ENCODE measurements at places on chromosomes 16 and 17.

GRCh38 chr17:48121923-48122664 is 14.5 kb downstream of the SNX11 start:
- DNase-seq, result no peak

DNA sequence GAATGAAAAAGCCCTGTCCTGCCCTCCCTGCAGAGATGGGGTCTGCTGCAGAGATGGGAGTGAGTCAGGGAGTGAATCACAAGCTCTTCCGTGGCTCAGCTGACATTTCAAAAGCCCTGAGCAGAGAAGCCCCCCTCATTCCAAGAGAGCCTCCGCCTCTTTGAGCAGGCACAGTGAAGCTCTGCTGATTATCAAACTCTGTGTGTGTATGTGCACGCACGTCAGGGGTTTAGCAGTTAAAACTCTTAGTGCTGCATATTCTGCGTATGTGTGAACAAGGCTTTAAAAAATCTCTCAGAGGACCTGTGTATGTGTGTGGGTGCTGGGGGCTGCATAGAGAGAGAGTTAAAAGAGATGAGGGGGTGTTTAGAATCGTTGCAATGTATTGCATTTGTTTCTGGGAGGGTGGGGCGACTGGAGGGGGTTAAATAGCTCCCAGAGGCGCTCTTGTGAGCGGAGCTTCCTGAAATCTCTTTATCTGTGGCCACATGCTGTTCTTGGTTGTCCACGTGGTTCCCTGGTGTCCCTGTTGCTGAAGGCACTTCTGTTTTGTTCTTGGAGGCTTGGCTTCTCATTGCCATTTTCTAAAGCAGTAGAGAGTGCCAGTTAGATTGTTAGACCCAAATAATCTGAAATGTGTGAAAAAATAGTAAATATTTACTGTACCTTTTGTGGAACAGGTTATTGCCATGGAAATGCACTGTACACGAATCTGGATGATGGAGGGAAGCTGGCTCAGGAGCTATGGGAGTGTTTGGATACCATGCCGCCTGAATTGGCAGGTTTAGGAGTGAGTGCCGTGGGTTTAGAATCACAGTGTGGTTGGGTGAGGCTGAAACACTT is 116.6 kb downstream of the PRKCB start:
- peak; percentile 30 for DNase-seq

GRCh38 chr17:67125924-67126323 is 81.6 kb downstream of the CACNG1 start:
- DNase-seq, result no peak

- no peak for DNase-seq
These were observed 2.7 kb downstream of the NOXO1 start for GRCh38 chr16:1978476-1979120.

Measured in activated gamma-delta T cell treated with anti-CD3 and anti-CD28 coated beads, Interleukin-2, amount 50 U/mL, for 16 hours (primary cell).